ENCODE measurements at places on chromosomes 12 and 14.

DNA sequence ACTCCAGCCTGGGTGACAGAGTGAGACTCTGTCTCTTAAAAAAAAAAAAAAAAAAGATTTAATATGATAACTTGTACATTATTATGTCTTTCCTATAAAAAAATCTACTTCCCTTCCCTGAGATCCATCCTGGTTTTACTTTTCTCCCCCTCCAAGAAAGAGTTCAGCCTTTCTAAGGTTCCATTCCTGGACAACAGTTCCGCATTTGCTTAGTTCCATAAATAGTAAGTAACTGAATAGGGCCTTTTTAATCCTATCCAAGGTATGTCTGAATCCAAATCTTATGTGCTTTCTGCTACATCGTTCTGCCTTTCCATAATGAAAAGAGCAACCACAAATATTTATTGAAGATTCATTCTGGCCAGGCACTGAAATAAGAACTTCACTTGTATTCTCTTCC is 187.8 kb downstream of the DACT1 start:
- no peak for DNase-seq

DNA sequence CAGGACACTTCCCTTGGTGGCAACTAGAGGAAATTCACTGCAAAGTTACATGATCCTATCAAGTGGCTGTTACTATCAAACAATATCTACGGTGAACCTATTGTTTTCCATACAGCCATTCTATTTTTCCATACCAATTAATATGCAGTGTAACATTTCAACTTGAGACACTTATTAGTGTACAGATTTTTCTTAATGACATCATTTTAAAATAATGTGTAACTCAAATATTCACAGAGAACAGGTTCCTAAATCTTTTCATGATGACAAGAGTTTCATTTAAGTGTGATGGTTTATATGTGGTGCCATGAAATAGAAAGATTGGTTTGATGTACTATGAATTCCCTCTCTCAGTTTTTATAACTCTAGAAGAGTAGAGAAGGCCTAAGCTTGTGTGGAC is 291.2 kb upstream of the SOX5 start:
- DNase-seq, result no peak

- no peak for DNase-seq
These were observed 18.5 kb downstream of the RPGRIP1 start for GRCh38 chr14:21298358-21298757.

DNA sequence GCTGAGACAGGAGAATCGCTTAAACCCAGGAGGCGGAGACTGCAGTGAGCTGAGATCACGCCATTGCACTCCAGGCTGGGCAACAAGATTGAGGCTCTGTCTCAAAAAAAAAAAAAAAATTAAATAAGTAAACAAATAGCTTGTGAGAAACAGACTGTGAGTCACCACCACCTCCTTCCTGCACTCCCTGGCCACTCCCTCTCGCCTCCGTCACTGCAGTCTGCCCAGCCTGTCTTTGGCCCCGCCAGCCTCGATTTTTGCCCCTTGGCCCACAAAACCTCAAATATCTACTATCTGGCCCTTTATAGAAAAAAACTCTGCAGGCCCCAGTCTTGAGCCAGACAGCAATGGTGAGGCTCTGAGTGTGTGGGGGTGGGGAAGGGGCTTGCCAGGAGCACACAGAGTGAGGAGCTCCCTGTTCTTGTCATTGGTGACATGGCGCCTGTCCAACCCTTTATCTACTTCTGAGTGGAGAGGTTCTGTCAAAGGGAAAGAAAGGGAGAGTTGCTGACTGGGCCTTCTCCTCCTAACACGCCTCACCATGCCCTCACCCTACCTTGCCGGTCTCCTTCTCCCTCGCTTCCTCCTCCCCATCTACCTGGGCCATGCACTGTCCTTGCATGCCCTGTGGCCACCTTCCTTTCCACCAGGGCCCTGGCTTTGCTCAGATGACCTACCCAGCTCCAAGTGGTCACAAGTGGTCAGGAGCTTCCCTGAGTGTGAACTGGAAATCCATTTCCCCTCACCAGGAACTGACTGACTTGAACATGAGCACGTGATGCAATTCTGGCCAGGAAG is 22.1 kb downstream of the LGMN start:
- no peak for DNase-seq

- no peak for DNase-seq
These were observed 108.0 kb upstream of the ARHGAP5 start for GRCh38 chr14:31968956-31969698.
